ENCODE measurements at places on chromosomes 16 and 17. TPM values are rescaled to one million over a fixed set of nuclear protein-coding genes. Genes with fewer than 3 reads are reported as not detected.

NGFR gene
- total RNA-seq = under 0.01 TPM

CRYM gene
- not detected for total RNA-seq

CMTM2 gene
- total RNA-seq = not detected

TXNL4B gene
- 4.9 TPM for total RNA-seq

CCL16 gene
- 0.11 TPM for total RNA-seq

ZNF213 gene
- total RNA-seq = 4.3 TPM

TMEM114 gene
- total RNA-seq = not detected

All from dermis lymphatic vessel endothelial cell (primary cell).